ENCODE measurements at places on chromosomes 5 and 9. TPM values are rescaled to one million over a fixed set of nuclear protein-coding genes. Genes with fewer than 3 reads are reported as not detected.
A peak's percentile ranks its signal among the peaks of the same experiment; 100 is the strongest.

DNA sequence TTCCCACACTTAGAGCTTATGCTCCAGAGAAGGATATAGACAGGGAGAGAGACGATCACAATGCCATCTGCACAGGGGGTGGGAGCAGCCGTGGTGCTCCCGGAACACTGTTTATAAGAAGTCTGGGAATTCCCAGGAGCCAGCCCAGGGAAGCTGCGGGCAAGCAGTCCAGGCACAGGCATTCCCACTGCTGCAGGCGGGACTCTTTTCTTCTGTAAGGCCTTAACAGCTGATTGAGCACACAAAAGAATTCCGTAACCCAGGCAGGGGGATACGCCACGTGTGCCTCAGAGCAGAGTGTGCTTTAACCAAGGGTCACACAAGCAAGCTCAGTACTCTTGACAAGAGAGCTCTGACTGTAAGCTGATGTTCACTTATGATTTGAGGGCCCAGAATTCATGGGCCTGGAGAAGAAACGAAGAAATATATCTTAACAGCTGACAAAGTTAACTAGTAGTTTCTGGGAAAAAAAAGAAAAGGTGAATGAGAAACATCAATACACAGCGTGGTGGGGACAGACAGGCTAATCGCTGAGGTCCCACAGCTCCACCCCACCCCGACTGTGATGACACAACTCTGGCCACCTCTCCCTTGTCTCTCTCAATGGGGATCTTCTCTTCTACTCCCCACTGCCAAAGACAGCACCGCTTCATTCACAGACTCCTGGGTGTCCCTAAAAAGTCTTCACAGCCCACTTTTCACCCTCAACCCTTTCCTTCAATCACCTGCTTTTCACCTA lies 85.9 kb upstream of the SIMC1 start:
- no peak overlapping the region for H3K4me3 ChIP-seq
- H3K4me1 ChIP-seq, result no peaks in the 10 kb centered on the region
- H3K36me3 ChIP-seq, result no peaks in the 10 kb centered on the region

GRCh38 chr9:21322911-21323461 lies 12.2 kb downstream of the KLHL9 start:
- H3K4me1 ChIP-seq, result peaks cover 8% of the 10 kb centered on the region
- no peak overlapping the region for H3K27ac ChIP-seq
- H3K36me3 ChIP-seq, result peaks cover 10% of the 10 kb centered on the region
- no peaks in the 10 kb centered on the region for H3K27me3 ChIP-seq
- no peak for DNase-seq

- DNase-seq, result no peak
- no peak overlapping the region for H3K27ac ChIP-seq
- H3K27me3 ChIP-seq, result no peaks in the 10 kb centered on the region
- H3K36me3 ChIP-seq, result no peaks in the 10 kb centered on the region
- peaks cover 27% of the 10 kb centered on the region for H3K4me1 ChIP-seq
Observed at GRCh38 chr9:125632321-125633115, 74.5 kb downstream of the MAPKAP1 start.

- no peaks in the 10 kb centered on the region for H3K36me3 ChIP-seq
- no peak overlapping the region for H3K27ac ChIP-seq
- H3K4me3 ChIP-seq, result no peak overlapping the region
- H3K4me1 ChIP-seq, result no peaks in the 10 kb centered on the region
- H3K27me3 ChIP-seq, result no peaks in the 10 kb centered on the region
- no peak for DNase-seq
Observed at GRCh38 chr5:36029914-36030313, 36.8 kb downstream of the UGT3A2 start.

GRCh38 chr9:108001237-108001636 lies 511.7 kb upstream of the KLF4 start:
- DNase-seq, result no peak
- H3K27me3 ChIP-seq, result no peaks in the 10 kb centered on the region
- no peak overlapping the region for H3K27ac ChIP-seq
- H3K36me3 ChIP-seq, result no peaks in the 10 kb centered on the region
- H3K4me3 ChIP-seq, result no peak overlapping the region

DNA sequence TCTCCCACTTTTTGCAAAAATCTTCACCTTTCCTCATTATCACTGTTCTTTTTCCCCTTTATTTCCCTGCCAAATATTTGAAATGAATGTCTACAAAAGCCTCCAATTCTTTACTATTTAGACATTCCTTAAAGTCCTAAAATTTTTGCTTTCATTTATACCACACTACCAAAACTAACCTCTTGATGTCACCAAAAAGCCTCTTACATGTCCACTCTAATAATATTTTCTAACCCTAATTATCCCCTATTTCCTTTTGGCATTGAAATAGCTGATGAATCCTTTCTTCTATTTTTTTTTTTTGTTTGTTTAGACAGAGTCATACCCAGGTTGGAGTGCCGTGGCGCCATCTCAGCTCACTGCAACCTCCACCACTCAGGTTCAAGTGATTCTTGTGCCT lies 32.3 kb upstream of the NRG2 start:
- H3K27ac ChIP-seq, result no peak overlapping the region
- H3K4me1 ChIP-seq, result no peaks in the 10 kb centered on the region
- no peaks in the 10 kb centered on the region for H3K36me3 ChIP-seq
- DNase-seq, result no peak
- H3K27me3 ChIP-seq, result no peaks in the 10 kb centered on the region

DNA sequence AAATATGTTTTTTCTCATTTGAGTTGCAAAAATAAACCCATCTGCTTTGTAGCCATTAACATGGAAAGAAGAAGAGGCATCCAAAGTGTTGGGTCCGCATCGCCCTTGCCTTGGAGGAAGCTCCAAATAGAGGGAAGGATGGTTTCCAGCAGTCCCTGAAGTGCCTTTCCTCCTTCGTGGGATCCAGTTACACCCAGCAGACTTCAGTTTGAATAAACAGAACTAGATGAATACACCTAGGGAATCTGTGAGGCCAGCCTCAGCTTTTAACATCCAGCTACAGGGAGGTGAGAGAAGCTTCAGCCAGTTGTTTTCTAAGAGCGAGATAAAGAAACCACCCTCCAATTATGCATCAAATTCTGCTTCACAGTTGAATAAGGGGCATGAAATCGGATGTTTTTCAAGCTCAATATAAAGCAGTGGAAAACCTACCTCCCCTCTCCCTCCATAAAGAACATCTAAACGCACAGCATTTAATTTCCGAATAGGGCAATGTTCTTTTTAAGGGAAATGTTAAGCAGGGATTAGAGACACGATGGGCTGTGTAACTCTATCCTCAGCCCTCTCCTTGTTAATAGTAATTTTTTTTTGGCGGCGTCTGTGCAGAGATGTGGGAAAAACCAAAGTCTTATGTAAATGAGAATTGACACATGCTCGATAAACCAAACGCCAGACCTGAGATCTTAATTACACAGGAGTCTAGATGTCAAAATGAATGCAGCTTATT lies 264.7 kb downstream of the SLIT3 start:
- no peak for DNase-seq
- H3K27ac ChIP-seq, result no peak overlapping the region
- no peaks in the 10 kb centered on the region for H3K27me3 ChIP-seq
- H3K4me3 ChIP-seq, result no peak overlapping the region
- H3K36me3 ChIP-seq, result no peaks in the 10 kb centered on the region

DNA sequence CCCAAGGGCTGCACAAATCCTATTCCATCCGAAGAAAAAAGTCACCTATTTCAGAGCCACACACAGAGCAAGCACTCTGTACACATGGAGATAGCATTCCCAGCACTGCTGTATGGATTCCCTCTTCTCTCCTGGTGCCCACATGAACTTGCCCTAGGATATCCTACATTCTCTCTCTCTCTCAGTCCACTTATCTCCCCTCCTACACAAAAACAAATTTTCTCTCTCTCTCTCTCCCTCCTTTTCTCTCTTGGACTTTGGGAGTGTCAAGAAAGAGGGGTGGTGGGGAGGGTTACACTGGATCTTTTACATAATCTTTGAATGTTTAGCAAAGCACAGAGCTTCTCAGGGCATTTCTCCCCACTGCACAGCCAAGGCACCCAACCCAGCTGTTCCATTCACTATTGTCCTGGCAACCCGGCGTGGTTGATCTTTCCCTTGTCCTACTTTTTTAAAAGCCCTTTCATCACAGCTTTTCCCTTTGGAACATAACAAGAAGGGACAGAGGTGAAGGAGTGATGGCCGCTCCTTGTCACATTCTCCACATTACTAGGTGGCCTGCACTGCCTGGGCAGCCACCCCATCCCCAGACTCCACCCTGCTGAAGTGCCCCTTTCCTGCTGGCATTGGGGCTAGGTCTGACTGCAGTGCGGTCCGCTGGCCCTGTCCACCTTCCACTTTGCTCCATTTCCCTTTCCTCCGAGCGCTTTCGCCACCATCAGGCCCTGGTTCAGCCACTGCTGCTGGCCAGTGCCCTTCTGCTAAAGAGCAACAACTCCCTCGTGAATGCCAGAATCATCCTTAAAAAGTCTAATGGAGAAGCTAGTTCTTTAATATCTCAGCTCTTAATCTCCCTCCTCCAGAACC lies 22.2 kb upstream of the SLC1A3 start:
- H3K4me3 ChIP-seq, result no peak overlapping the region
- no peak for DNase-seq
- no peak overlapping the region for H3K27ac ChIP-seq
- no peaks in the 10 kb centered on the region for H3K4me1 ChIP-seq
- H3K27me3 ChIP-seq, result no peaks in the 10 kb centered on the region
- no peaks in the 10 kb centered on the region for H3K36me3 ChIP-seq

GRCh38 chr5:79014631-79015030 lies 29.5 kb upstream of the ARSB start:
- DNase-seq, result no peak
- no peaks in the 10 kb centered on the region for H3K4me1 ChIP-seq
- H3K27me3 ChIP-seq, result no peaks in the 10 kb centered on the region
- H3K4me3 ChIP-seq, result no peak overlapping the region
- no peaks in the 10 kb centered on the region for H3K36me3 ChIP-seq
- H3K27ac ChIP-seq, result no peak overlapping the region

- DNase-seq, result no peak
- H3K4me1 ChIP-seq, result peaks cover 15% of the 10 kb centered on the region
- no peaks in the 10 kb centered on the region for H3K27me3 ChIP-seq
- no peak overlapping the region for H3K27ac ChIP-seq
Observed at GRCh38 chr5:169350759-169351240, 49.9 kb upstream of the SLIT3 start.

- H3K27me3 ChIP-seq, result no peaks in the 10 kb centered on the region
- H3K4me1 ChIP-seq, result peaks cover 15% of the 10 kb centered on the region
- peak overlapping the region; percentile 31 for H3K27ac ChIP-seq
- H3K4me3 ChIP-seq, result no peak overlapping the region
- DNase-seq, result no peak
Observed at GRCh38 chr5:62385816-62386400, 17.8 kb downstream of the DIMT1 start.

DNA sequence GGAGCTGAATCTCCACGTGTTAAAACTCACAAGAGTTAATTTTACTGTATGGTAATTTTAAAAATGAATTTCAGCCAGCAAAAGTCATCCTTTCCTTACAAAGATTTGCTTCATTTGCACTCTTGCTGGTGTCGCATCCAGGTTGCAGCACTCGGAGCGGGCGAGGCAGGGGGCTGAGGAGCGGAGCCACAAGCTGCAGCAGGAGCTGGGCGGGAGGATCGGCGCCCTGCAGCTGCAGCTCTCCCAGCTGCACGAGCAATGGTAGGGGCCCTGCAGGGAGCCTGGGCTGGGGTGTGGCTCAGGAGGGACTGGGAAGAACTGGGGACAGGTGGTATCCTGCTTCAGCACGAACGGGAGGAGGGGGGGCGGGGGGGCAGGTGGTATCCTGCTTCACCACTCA lies 27.1 kb downstream of the HNRNPH1 start:
- peaks cover 92% of the 10 kb centered on the region for H3K36me3 ChIP-seq
- H3K4me1 ChIP-seq, result no peaks in the 10 kb centered on the region

DNA sequence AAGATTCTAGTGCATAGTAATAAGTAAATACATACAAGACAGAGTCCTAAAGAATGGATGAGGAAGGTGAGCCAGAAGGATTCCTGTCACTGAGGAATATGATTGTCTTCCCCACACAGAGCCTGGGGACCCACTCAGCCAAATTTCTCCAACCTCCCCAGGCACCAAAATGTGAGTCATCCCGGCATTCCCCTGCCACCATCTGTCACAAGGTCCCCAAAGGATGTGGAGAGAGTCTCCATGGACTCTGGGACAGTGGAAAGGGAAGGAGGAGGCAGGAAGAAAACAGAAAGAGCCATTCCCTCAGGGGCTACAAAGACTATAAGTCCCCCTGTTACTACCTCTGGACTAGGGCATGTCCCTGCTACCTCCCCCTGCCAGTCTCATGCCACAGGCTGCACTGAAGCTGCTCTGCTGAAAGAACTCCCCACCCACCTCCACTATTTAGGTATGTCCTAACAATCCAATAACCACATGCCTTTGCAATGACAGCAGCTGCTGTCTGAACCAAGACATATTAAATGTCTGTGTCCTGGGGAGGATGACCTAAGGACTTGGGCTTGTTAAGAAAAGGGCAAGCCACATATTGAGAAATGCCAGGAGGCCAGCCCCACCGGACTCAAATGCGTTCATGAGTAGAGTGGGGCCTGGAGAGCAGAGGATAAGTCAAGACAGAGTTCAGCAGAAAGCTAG lies 10.7 kb upstream of the OR5C1 start:
- no peak overlapping the region for H3K4me3 ChIP-seq
- no peak overlapping the region for H3K27ac ChIP-seq
- H3K36me3 ChIP-seq, result no peaks in the 10 kb centered on the region
- no peak for DNase-seq
- H3K27me3 ChIP-seq, result no peaks in the 10 kb centered on the region

DNA sequence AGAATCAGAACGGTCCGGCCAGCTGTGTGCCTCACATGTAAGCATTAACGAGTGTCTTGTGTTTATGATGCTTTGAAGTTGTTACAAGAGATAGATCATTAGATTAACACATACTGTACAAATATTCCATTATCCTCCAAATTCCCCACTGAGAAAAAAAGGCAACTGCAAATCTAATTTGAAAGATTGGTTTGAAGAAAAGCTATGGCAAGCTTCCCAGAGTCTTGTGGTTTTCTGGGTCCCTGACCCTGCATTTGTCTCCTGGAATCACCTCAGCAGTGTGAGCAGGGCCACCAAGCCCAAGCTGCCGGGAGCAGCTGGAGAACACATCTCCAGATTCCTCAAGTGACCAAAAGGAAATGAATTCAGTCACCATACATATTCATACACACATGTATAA lies 36.9 kb upstream of the ADAMTS16 start:
- no peaks in the 10 kb centered on the region for H3K36me3 ChIP-seq
- DNase-seq, result no peak
- H3K27ac ChIP-seq, result no peak overlapping the region
- H3K4me1 ChIP-seq, result no peaks in the 10 kb centered on the region

GRCh38 chr9:34010979-34011378 lies 37.7 kb downstream of the UBAP2 start:
- no peak for DNase-seq
- H3K36me3 ChIP-seq, result no peaks in the 10 kb centered on the region
- H3K4me1 ChIP-seq, result no peaks in the 10 kb centered on the region
- no peak overlapping the region for H3K4me3 ChIP-seq
- H3K27ac ChIP-seq, result no peak overlapping the region
- no peaks in the 10 kb centered on the region for H3K27me3 ChIP-seq

DNA sequence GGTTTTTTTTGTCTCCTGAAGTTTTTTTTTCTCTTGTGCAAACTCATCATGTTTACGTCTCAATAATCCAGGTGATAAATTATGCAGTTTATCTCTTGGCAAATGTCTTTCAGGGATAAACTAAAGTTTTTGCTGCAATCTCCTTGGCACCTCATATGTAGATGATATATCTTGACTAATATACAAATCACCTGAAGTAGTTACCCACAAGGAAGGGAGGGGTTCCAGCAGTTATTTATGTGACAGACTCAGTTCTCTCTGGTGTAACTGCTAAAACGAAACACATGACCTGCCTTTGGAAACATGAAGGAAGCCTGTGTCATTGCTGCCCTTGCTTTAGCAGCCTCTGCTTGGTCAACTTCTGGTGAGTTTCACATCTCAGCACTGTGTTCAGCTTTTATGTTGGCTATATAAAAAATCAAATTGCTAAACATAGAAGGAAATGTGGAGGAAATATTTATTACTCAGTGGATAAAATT lies 39.3 kb upstream of the KIAA1958 start:
- no peaks in the 10 kb centered on the region for H3K27me3 ChIP-seq
- H3K4me3 ChIP-seq, result no peak overlapping the region
- peaks cover 17% of the 10 kb centered on the region for H3K4me1 ChIP-seq
- H3K36me3 ChIP-seq, result no peaks in the 10 kb centered on the region

The C5 gene
- total RNA-seq, result 2.0 TPM
